ENCODE measurements at places on chromosomes 1 and 21. TPM values are rescaled to one million over a fixed set of nuclear protein-coding genes. Genes with fewer than 3 reads are reported as not detected.

The PTGS2 gene
- total RNA-seq, result 0.17 TPM

The VHLL gene
- total RNA-seq, result not detected

The PDXK gene
- 56.7 TPM for total RNA-seq

The IQGAP3 gene
- 25.7 TPM for total RNA-seq

The FOXO6 gene
- 4.5 TPM for total RNA-seq

DNA sequence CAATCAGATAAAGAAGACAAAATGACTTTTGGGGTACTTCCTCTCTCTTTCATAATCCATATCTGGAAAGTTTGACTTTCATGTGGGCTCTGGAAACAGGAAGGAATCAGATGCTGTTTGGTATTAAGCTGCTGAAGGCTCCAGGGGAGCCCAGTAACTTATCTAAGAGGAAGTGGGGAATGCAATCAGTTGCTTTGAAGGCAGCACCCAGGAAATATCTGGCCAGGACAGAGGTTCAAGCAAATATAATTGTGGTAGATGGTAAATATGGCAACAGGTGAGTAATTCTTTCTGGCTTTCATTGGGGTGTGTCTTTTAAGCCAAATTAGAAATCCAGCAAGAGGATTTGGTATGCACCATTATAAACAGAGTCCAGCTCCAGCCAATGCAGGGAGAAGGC, 44.4 kb downstream of the COLGALT2 start:
- H3K27me3 ChIP-seq, result no peaks in the 10 kb centered on the region
- no peak for DNase-seq
- no peaks in the 10 kb centered on the region for H3K36me3 ChIP-seq
- H3K4me3 ChIP-seq, result no peak overlapping the region
- peaks cover 23% of the 10 kb centered on the region for H3K4me1 ChIP-seq

GRCh38 chr1:234656070-234656895, 46.3 kb upstream of the IRF2BP2 start:
- no peaks in the 10 kb centered on the region for H3K27me3 ChIP-seq
- DNase-seq, result peak; percentile 65
- H3K4me1 ChIP-seq, result peaks cover 31% of the 10 kb centered on the region
- H3K36me3 ChIP-seq, result no peaks in the 10 kb centered on the region
- peak overlapping the region; percentile 46 for H3K27ac ChIP-seq

DNA sequence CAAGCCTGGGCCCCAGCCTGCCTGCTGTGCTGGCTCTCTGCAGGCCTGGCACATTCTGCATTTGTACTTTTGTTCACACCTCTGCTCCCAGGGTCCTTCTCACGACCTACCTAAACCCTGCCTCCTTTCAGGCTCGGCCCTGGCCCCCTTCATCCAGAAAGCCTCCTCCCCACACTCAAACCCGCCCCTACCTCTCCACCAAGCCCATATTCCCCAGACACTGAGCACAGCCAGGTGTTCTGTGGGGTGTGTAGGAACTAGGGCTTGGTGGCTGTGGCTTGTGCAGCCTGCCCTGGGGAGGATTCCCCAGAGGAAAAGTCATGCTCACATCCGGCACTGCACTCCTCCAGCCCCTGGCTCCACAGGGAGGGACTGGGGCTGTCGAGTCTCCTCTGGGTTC, 8.2 kb upstream of the MIXL1 start:
- DNase-seq, result no peak
- H3K36me3 ChIP-seq, result no peaks in the 10 kb centered on the region
- no peak overlapping the region for H3K27ac ChIP-seq
- peaks cover under 1% of the 10 kb centered on the region for H3K27me3 ChIP-seq
- H3K4me3 ChIP-seq, result no peak overlapping the region

- peaks cover 21% of the 10 kb centered on the region for H3K4me1 ChIP-seq
- no peak within 1 kb of the TSS for H3K27ac ChIP-seq
- H3K36me3 ChIP-seq, result no peaks in the 10 kb centered on the region
- H3K4me3 ChIP-seq, result peak within 1 kb of the TSS; percentile 78
Observed at GRCh38 chr1:240091614-240092300, at the start of gene FMN2. FMN2 (plus strand) TSS chr1:240091883; CDS start chr1:240092110, 227 bp downstream.

- no peak overlapping the region for H3K27ac ChIP-seq
- H3K4me1 ChIP-seq, result no peaks in the 10 kb centered on the region
- no peak for DNase-seq
- no peak overlapping the region for H3K4me3 ChIP-seq
Observed at GRCh38 chr1:69201716-69202115, 366.0 kb upstream of the LRRC7 start.

GRCh38 chr1:160129046-160129445, 13.5 kb downstream of the ATP1A2 start:
- no peak overlapping the region for H3K4me3 ChIP-seq
- no peak for DNase-seq
- H3K27ac ChIP-seq, result no peak overlapping the region
- no peaks in the 10 kb centered on the region for H3K4me1 ChIP-seq

GRCh38 chr21:33325222-33326067, 675 bp downstream of the IFNAR1 start:
- H3K4me3 ChIP-seq, result peak overlapping the region; percentile 84
- no peaks in the 10 kb centered on the region for H3K36me3 ChIP-seq
- H3K27ac ChIP-seq, result peak overlapping the region; percentile 88
- no peaks in the 10 kb centered on the region for H3K4me1 ChIP-seq
- DNase-seq, result peak; percentile 24

GRCh38 chr1:204344665-204345355, 14.9 kb downstream of the PLEKHA6 start:
- H3K36me3 ChIP-seq, result no peaks in the 10 kb centered on the region
- DNase-seq, result no peak
- no peak overlapping the region for H3K4me3 ChIP-seq
- no peak overlapping the region for H3K27ac ChIP-seq

DNA sequence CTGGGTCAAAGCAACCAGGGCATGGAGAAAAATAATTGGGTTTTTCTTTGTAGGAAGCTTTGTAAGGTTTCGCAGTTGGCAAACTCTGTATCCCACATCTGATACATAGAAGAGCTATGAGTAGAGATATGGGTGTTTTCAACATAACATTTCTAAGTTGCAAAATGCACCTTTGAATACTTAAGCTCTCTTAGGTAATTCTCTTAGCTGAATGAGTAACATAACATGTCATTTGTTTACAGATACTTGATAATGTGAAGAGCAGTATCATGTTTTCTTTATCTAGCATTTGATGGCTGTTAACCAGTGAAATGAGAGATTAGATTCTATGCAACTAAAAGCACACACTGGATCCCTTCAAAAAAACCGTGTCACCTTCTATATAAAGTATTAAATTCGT, 21.6 kb downstream of the RAVER2 start:
- H3K4me3 ChIP-seq, result no peak overlapping the region
- H3K27ac ChIP-seq, result no peak overlapping the region
- H3K27me3 ChIP-seq, result no peaks in the 10 kb centered on the region
- H3K36me3 ChIP-seq, result 0 out of 2 replicates have a peak, but pooled peaks cover 8% of the 10 kb centered on the region

- 0 out of 2 replicates have a peak, but pooled peaks cover 5% of the 10 kb centered on the region for H3K4me1 ChIP-seq
- no peak for DNase-seq
- no peak overlapping the region for H3K27ac ChIP-seq
Observed at GRCh38 chr1:13666317-13666716, 33.7 kb upstream of the PRDM2 start.

DNA sequence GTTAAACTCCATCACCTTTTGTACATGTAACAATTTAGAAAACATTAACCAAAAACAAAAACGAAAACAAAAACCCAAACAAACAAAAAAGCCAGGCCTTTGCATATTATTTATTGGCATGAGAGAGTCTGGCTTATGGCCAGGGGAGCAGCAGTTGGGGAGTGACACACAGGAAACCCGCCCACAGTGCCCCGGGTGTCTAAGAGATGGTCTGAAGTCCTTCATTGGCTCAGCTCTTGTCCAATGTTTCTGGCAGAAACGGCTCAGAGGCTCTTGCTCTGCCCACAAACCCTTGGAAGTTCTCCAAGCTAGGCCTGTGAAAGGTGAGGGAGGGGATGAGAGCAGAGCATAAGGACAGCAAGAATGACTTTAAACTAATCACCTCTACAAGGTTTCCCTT, 131.5 kb downstream of the CNIH3 start:
- H3K27me3 ChIP-seq, result no peaks in the 10 kb centered on the region
- H3K36me3 ChIP-seq, result no peaks in the 10 kb centered on the region
- H3K4me1 ChIP-seq, result no peaks in the 10 kb centered on the region
- DNase-seq, result no peak

DNA sequence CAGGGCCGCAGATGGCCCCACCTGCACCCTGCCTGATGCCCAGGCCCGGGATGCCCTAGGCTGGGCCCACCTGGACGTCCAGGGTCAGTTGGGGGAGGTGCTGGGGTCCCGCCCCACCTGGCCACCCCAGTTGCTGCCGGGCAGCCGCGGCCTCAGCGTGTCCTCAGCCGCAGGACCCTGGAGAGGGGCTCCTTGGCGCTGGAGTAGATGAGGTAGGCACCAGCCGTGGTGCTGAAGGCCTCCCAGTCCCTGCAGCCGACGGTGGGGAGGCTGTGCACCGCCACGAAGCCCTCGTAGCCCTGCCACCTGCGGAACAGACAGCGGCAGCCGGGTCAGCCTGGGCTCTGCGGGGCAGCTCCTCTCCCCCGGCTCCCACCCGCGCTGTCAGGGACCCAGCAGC, 40.4 kb downstream of the KRTAP10-1 start:
- no peak overlapping the region for H3K4me3 ChIP-seq
- DNase-seq, result no peak
- H3K27ac ChIP-seq, result no peak overlapping the region
- H3K36me3 ChIP-seq, result no peaks in the 10 kb centered on the region

DNA sequence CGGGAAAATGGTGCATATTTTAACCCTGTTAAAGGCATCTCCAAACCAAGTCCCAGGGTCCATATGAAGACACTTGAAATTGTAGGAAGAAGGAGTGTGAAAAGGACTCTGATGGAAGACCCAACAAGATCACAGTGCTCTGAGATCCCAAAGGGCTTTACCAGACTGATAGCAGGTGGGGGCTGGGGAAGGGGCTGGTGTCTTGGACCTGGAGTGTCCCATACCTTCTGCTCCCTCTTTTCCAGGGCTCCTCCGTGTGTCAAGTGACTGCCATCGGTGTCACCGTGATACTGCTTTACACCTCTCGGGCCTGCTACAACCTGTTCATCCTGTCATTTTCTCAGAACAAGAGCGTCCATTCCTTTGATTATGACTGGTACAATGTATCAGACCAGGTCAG, 37.3 kb downstream of the GPR137B start:
- no peak overlapping the region for H3K27ac ChIP-seq
- DNase-seq, result no peak
- no peaks in the 10 kb centered on the region for H3K27me3 ChIP-seq
- no peak overlapping the region for H3K4me3 ChIP-seq
